Activated T-cell treated with anti-CD3 and anti-CD28 coated beads, Interleukin-2, amount 50 U/mL, for 48 hours (primary cell): ENCODE measurements at places on chromosomes 4 and X.

DNA sequence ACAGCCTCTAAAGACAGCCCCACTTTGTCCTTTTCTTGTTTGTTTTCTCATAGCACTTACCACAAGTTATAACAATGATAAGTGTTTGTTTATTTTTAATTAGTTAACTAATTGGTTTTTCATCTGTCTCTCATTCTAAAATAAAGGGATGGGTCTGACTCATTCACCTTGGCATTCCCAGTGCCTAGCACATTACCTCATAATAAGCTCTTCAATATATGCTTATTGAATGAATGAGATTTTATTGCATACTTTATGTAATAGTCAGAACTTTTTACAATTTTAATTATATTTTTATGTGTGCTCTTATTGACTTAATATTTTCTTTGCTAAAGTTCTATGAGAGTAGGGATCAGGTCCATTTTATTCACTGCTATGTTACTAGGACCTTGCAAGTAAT lies 22.8 kb upstream of the PRKG2 start:
- no peak for DNase-seq

DNA sequence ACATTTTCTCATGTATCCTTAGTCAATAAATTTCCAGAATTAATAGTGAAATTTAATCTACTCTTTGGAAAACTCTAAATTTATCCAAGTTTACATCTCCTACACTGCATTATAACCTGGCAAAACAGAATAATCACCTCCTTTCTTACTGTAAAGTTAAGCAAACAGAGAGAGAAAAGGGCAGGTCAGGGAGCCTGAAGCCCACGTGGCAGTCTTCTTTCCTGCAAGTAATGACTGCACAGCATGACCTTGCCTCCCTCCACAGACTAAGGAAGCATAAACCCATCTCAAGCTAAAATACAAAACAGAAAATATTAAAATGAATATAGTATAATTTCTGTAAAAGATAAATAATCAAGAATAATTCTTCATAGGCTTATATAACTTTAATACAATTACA lies 1153.0 kb downstream of the C4orf33 start:
- no peak for DNase-seq

DNA sequence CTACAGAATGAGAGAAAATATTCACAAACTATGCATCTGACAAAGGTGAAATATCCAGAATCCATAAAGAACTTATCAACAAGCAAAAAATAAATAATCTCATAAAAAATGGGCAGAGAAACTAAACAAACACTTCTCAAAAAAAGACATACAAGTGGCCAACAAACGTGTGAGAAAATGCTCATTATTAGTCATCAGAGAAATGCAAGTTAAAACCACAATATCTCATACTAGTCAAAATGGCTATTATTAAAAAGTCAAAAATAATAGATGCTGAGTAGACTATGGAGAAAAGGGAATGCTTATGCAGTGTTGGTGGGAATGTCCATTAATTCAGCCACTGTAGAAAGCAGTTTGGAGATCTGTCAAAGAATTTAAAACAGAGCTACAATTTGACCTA lies 533.3 kb downstream of the TMA16 start:
- no peak for DNase-seq

DNA sequence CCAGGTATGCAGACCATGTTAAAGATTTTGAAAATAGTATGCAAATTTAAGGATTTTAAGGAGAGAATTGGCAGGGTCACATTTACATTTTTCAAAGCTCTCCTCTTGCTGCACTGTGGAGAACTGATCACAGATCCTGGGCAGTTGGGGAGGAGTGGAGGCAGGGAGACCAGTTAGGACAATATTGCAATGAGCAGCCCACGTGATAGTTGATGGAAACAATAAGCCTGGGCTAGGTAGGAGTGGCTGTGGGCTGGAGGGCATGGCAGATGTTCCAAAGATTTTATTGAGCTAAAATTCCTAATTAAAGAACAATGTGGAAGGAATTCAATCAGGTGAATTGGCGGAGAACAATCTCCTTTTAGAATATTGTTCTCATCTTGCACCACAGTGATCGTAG lies 50.6 kb downstream of the ENPEP start:
- no peak for DNase-seq

DNA sequence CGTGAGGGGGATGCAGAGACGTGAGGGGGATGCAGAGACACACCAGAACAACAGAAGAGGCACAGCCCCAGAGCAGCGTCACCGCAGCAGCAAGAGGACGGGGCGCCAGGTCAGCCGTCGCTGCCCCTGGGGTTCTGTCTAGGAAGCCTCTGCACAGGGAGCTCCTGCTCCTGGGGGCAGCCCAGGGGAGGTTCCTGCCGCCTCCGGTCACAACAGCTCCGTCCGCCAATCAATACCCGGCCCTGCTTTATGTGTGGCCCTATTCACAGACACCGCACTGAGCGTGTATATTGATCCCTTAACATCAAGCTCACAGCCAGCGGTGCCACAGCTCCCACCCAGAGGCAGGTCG lies 69.6 kb downstream of the FAM53A start:
- DNase-seq: no peak

GRCh38 chr4:78477276-78477675 lies 74.3 kb upstream of the ANXA3 start:
- no peak for DNase-seq

- DNase-seq: peak; percentile 19
Measured at GRCh38 chr4:170853422-170854021, 763.8 kb upstream of the AADAT start.
